ENCODE measurements at places on chromosomes 5 and 9.

GRCh38 chr5:146213210-146213826 lies 9.9 kb downstream of the RBM27 start:
- no peak for DNase-seq

DNA sequence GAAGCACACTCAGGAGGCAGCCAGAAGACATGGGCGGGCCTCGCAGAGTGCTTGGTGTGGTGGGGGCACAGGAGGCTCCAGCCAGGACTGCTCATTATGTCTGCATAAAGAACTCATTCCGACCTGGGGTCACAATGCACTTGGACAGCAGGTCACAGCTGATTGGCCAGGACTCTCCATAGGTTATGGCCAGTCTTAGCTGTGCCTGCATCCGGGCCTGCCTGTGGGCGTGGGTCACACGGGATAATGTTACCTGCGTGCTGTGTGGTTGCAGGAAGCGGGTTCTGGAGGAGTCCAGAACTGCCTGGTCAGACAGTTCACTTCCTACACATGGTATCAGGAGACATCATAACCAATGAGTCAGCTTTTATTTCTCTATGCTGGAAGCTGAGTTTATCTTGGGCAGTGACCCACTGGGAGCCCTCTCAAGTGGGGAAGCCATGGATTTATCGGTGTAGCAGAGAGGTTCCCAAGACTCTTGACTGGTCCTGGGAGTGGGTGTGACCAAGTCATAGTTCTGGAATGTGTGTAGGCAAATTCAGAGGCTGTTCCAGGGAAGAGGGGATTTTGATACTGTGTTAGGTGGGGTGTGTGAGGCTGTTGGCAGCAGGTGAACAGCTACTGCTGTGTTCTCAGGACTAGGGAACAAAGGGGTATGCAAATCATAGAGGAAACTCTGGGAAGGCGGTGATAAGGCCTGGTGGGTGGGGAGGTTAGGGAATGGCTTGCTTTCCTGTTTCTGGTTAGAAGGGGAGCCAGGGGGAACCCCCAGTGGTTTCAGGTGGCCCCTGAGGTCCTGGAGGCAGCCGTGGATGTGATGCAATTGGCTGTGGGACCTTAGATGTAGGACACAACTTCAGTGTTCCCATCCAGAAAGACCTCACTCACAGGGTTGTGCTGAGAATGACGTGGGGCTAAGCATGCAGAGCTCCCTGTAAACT lies 51.3 kb downstream of the ARHGEF37 start:
- no peak for DNase-seq

DNA sequence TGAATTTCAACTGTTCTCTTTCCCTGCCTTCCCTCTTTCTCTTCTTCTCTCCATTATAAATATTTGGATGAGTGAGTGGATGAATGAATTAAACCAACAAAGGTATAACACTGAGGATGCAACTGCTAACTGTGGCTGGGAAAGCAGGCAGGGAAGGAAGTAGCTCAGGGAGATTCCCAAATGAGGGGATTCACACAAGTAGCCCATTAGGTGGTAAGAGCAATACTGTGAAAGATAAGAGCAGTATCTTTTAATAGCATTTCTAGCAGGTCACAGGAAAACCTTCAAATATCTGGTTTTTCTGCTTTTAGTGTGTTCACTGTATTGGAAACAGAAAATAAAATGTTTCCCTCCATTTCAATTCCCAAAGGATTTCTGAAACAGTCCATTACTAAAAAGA lies 105.6 kb downstream of the OXCT1 start:
- DNase-seq, result no peak

DNA sequence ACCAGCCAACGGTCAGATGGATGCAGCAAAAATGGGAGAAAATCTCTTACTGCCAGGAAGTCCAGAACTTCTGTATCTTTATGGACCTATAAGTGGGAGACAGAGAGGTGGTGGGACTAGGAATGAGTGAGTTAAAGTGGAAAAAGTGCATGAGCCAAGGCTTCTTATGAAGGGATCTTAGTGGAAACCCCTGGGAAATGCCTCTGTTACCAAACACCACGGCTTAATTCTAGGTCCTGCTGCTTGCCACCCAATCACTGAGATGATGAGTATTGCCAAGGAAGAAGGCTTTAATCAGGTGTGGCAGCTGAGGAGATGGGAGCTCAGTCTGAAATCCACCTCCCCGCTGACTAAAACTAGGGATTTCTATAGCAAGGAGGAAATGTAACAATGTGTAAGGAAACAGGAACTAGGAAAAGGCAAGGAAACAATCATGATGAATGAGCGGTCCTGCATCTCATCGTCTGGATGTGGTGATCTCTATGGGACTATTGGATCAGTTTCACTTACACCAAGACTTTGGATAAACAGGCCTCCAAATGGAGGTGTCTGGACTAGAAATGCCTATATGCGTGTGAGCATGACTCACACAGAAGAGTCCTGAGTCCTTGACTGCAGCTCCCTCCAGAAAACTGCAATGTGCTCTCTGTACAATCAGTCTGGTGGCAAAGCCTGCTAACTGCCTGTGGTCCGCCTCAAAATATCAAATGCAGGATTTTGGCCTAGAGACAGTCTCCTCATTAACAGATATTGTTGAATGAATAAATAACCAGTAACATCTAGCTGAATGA lies 98.2 kb upstream of the PRR16 start:
- DNase-seq, result no peak

DNA sequence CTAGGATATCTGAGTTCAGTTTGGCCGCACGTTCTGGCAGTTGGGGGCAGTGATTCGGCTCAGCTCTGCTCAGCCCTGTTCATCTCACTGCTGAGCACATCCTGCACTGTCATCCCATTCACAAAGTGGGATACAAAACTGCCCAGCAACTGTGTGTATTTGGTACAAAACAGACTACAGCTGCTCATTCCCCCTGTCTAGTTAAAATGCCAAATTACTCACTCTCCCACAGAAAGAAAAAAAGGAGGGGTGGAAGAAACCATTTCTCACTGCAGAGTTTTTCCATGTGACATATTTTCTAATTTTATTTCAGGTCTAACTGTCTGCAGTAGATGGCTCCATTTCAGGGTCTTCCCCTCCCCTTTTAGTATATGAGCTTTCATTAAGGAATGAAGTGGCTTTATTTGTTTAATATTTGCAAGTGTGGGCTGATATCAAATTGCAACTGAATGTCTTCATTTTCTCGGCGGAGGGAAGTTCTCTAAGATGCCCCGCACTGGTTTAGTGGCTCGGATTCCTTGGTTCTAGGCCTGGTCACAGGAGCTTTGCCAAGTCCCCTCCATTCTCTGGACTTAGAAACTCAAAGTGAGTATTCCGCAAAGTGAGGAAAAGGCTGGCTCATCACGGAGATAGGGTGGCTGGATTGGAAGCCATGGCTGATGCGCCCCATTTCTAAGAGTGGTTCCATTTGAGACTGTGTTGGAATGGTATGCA lies 14.7 kb downstream of the COL15A1 start:
- no peak for DNase-seq

DNA sequence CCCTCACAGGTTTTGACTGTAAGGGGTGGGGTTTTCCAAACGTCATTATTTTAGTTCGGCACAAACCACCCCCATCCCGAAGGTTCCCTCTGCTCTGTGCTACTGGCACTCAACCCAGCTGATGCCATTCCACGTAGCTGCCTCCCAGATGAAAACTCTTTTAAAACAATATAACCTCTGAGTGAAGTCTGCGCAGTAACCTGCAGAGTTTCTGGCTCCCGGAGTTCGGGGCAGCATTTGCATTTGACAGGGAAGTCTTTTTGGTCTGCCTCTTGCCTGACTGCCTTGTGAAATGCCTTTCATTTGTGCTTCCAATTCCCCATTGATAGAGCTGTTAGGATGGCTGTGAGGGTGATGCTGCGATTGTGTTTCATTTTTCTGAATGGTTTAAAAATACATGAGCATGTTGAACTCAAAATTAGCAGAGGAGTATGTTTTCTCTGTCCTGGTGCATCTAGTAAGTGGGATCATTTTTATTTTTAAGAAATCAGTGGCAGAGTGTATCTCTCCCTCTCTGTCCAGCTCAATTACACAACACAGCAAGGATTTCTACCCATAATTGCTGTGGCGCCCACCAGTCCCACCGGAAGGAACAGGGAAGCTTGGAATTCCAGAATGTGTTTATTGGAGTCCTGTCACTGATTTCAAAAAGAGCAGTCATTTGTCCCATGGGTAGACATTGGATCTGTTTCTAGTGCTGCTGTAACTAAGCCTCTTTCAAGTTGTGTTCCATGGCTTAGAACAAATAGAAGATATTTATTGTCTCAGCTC lies 24.8 kb downstream of the ADCY2 start:
- no peak for DNase-seq

- no peak for DNase-seq
Measured at GRCh38 chr9:33366979-33367480, 35.3 kb downstream of the AQP7 start.
